ENCODE measurements at places on chromosomes 11 and 22.

GRCh38 chr11:78208257-78209165 lies 19.8 kb downstream of the USP35 start:
- DNase-seq, result no peak

DNA sequence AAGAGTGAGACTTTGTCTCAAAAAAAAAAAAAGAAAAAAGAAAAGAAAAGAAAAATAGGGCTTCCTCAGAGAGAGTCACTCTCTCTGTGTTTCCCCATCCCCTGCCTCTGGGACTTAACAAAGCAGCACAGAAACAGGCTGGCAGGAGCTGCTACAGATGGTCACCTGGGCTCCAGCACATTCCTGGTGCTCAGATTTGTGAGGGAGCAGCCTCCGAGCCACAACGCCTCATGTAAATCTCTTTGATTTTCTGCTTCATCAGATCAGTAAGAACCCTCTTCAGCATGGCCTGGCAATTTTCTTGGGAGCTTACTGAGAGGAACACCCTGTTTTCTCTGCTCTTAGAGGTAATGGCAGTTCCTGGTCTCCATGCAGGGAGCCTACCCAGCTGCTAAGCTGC lies 15.2 kb upstream of the LDHA start:
- DNase-seq, result no peak

GRCh38 chr11:118306556-118306955 lies 2.0 kb downstream of the CD3E start:
- no peak for DNase-seq

GRCh38 chr11:73244589-73245240 lies 26.6 kb downstream of the P2RY2 start:
- no peak for DNase-seq

DNA sequence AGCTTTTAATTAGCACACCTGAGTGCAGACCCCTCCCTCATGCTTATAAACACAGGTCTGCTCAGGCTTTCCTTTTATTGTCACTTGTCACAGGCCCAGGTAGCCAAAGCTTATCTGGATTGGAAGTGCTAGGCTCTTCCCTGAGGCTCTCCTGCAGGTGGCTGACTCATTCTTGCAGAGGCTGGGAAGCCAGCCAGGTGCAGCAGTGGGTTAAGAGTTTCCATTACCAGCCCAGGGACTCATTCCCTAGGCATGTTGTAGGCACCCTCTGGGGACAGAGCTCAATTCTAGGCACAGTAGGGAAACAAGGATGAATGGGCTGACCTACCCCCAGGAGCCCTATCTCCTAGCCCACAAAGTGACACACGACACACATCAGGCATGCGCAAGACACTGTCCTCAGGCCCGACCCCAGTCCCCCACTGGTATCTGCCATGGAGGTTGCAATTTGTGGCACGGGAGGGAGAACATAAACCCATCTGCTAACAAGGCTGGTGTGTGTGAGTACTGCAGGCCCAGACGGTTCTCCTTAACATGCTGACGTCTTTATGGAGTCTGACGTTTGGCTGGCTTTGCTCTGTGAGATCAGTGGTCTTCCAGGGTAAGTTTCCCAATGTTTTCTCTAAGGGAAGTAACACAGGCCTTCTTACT lies 94.2 kb downstream of the ABTB2 start:
- DNase-seq, result peak; percentile 29

DNA sequence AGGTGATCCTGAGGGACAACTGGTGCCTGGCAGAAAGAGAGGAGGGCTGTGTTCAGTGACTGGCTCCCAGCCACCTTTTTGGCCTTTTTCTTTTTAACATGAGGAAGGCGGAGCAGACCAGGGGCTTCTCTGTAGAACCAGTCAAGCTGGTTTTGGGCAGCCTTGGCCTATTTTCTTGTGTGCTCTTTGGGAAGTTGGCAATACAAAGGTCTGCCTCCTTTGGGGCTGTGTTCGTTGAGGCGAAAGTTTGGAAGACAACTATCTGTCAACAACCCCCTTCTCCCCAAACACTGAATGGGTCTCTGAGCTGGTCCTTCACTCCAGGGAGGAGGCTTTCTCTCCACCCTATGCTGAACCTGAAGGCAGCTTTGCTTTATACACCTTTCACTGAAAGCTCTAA lies 8.5 kb downstream of the MARK2 start:
- DNase-seq, result no peak

DNA sequence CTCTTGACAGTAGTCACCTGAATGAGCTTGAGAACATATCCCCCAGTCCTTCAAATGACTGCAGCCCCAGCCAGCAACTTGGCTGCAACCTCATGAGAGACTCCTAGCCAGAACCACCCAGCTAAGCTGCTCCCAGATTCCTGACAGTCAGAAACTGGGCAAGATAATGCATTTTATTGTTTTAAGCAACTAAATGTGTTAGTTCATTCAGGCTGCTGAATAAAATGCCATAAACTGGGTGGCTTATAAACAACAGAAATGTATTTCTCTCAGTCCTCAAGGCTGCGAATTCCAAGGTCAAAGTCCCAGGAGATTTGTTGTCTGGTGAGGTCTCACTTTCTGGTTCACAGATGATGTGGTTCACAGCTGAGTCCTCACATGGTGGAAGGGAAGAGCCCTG lies 5.8 kb upstream of the PAMR1 start:
- no peak for DNase-seq

- DNase-seq, result no peak
These were observed 39.5 kb upstream of the SLC1A2 start for GRCh38 chr11:35458846-35459245.

GRCh38 chr22:33781411-33781810 lies 138.9 kb downstream of the LARGE1 start:
- DNase-seq, result no peak

- peak; percentile 16 for DNase-seq
These were observed 657 bp upstream of the MAPK8IP2 start for GRCh38 chr22:50599816-50600455.

GRCh38 chr22:30158744-30159500 lies 78.7 kb downstream of the HORMAD2 start:
- no peak for DNase-seq

- DNase-seq, result no peak
These were observed 13.1 kb downstream of the PTPN5 start for GRCh38 chr11:18778468-18778867.

DNA sequence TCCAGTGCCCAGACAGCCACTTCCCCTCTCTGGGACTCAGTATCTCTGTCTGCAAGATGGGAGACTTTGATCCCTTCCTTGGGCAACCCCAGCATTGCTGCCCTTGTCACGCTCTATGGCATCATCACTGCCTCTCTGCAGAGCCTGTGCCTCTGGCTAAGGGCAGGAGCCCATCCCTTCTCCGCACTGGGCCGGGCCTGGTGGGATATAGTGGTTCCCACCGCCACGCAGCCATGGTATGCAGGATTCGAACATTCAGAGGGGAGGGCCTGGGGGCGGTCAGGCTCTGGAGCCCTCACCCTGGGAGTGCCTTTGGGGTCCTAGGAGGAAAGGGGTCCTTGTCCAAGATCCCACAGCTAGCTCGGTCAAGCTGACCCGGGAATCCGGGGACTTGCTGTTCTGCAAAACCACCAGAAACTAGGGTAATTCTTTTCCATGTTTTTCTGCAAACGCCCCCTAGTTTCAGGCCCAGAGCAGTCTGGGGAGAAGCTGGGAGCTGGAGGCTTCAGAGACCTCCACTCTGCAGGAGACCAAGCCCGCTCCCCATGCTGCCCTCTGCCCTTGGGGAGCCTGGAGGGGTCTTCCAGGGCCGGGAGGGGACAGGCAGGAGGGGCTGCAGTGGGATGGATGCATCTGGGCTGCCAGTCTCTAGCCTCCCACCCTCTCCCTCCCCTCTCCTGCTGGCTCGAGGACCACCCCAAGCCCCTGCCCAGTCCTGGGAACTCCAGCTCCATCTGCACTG lies 24.4 kb upstream of the CBX7 start:
- DNase-seq, result no peak

DNA sequence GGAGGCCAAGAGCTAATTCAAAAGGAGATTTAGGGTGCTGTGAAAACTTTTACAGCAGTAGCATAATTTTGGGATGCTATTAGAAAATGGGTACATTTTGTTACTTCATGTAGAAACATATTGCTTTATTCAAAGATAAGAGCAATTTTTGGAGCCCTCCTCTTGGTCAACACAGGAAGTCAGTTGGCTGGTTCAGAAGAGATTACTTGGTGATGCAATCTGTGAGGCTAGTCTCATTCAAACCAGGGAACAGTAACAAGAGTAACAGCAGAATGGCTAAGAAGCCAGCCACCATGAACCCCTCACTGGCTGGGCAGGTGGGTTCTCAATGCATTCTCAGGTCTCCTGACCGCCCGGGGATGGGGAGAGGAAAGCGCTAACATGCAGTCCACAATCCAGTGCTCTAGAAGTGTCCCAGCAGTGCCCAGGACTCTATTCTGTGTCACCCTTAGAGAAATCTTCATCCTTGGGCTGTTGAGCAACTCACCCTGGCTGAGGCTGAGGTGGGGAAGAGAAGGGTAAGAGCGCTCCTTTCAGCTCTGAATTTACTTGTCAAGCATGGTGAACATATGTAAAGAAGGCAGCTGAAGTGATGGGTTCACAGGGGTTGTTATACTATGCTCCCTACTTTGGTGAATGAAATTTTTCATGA lies 262.2 kb upstream of the UBASH3B start:
- no peak for DNase-seq

DNA sequence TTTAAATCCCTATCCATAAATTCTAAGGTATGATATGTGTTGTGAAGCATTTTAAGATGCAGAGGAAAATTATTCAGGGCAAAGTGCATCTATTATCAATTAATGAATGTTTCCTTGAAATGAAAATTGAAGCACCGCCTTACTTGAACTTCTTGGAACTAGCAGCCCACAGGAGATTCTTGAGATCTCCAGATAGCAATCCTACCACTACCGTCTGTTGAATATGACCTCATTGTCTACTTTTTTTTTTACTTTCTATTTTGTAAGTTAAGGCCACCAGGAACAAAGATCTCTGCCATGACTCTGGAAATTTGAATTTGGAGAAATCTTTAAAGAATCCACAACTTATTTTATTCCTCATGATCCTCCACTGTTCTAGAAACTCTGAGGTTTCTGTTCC lies 808.7 kb downstream of the KCNA4 start:
- no peak for DNase-seq

DNA sequence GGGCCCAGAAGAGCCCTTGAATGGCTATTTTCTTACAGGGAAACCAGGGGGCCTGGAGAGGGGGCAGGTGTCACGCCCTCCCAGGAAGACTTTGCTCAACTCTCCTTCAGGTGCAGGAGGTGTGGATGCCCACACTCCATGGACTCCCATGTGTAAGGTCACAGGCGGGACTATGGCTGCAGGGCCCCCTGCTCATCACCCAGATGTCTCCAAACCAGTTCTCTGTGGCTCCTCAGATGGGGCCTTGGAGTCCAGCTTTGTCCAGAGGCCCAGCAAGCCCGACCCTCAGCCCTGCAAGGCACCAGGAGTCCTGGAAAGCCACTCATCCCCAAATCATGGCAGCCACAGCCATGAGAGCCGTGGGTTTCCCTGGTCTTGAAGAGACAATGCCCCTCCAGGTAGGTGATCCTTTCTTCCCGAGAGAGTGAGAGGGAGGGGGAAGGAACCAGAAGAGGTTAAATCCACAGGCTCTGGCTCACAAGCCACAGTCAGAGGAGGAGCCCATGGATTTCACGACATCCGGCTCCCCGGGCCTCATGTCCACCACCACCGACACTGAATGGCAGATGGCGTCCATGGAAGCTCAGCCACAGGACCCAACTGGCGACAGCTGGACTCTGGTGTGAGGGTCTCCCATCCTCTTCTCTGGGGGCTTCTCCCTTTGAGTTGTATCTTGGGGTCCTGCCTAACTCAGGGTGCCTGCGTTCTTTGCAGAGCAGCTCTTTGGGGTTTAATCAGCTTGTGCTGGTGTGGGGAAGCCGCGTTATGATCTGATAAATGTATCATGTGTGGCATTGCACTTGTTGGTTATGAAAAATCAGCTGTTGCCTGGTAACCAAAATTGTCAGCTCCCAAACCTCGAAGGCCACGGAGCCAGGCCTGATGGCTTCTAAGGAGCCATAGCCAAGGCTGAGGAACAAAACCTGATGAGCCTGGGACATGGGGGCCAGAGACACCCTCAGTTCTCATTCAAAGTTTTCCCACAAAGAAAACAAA lies 620.4 kb downstream of the BRD1 start:
- no peak for DNase-seq

DNA sequence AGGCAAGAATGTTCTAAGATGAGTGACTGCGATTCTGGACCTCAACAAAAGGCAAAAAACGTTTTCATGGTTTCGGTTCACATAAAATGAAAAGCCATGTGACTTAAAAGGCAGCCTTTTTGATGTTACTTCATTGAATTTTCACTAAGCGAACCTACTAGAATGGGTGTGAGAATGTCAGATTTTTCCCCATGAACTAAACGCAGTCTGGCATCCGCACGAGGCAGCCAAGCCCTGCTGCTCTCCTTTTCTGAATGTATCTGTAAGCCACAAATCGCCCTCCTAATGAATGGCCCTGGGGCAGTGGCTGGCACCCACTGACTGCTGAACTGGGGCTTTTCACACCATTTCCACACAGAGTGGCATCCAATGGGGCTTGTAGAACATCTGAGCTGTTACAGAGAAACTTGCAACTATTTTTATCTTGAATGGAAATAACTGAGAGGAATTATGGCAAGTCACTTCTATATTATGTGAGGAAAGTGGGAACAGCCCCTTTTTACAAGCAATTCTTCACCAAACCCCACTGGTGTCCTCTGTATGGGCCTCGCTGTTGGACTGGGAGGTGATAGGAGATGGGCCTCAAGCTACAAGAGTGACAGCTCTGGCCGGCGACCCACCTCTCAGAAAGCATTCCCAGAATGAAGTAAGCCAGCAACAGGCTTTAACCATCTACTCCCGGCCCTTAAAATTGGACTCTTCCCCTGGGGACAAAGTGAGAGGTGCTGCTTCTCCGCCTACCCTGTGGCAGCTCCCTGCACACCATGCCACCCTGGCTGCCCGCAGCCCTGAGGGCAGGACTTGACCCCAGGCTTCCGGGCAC lies 29.4 kb downstream of the PPP2R1B start:
- DNase-seq, result no peak

DNA sequence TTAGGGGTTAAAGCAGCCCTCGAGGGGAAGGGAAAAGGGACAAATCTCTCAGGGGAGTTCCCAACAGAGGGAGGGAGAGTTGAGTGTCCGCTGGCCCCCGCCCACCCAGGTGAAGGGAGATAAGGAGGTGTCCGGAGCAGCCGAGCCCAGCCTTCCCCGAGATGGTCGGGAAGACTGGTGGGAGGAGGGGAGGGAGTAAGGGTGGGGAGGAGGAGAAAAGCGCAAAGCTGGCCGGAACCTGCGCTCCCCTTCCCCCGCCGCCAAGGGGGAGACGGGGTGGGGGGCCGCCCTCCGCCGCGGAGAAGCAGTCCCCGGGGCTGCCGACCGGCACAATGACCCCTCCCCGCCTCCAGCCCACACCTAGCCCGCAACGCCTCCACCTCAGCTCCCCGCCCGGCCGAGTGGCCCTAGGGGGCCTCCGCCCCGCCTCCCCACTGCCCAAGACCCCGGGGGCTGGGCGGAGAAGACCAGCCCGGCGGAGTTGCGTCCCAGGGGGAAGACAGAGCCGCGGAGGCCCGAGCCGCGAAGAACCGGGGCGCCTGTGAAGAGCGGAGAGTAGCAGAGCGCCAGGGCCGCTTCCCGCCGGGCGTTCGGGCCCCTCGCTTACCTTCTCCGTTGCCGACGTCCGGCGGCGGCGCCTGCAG lies 479 bp downstream of the RSF1 start:
- peak; percentile 20 for DNase-seq

Measured in NCI-H1436 (cell line).